ENCODE measurements at places on chromosomes 7 and 10. TPM values are rescaled to one million over a fixed set of nuclear protein-coding genes. Genes with fewer than 3 reads are reported as not detected.

ANKRD61 gene
- total RNA-seq, result not detected

MLXIPL gene
- 11.1 TPM for total RNA-seq

TCTN3 gene
- total RNA-seq, result 29.0 TPM

DNA sequence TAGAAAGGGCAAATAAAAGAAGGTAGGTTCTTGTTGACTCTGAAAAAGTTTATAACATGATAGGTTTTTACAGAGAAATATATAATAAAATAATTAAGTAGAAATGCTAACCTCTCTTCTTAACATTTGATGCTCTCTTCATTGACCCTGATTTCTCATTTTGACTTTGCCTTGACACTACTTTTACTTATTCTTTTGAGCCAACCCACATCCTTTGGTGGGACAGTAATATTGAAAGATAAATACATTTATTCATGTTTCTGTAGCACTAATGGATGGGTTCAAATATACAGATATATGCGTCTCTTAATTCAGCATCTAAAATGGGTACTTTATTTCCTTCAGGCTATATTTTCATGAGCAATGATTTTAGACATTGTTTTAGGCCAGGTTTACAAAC is 34.4 kb downstream of the DDC start:
- DNase-seq, result no peak

DNA sequence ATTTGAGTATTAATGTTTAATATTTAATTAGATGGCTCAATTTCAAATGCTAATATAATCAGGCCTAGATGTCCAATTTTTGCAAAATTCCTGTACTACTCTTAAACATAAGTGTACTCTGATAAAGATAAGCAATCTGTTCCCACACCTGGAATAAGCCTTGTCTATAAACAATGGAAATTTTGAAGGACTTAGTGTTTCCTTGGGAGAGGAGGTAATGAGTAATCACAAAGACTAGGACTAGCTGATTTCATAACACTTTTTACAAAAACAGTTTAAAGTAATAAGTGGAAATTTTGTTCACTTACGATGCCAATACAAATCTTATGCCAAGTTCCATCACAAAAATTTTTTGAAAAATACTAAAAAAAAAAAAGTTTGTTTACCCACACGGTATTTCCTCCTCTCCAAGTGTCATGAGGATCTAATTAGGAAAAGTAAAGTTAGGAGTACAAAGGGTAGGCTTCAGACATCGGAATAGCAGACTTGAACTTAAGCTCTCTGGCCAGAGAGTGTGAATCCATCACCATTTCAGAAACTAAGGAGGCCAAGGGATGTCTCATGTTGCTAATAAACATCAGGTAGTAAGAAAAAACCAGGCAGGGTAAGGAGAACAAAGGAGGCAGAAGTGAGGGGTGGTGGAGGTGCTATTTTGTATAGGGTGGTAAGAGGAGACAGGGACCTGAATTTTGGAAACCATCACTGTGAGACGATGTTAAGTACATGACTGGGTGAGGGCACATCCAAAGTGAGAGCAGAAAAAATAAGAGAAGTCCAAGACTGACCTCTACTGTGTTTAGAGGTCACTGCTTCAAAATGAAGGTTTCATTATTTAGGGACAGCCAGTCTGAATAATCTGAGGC is 61.3 kb downstream of the RAPGEF5 start:
- DNase-seq, result no peak

DNA sequence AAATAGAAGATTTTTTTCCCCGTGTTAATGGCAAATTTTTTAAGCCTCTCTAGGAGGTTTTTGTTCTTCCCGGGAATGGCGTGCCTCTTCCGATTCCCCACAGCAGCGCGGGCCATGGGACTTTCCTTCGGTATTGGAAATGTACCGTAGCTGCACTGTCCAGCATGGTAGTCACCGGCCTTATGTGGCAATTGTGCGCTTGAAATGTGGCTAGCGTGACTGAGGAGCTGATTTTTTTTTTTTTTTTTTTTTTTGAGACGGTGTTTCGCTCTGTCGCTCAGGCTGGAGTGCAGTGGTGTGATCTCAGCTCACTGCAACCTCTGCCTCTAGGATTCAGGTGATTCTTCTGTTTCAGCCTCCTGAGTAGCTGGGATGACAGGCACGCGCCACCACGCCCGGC is 938 bp upstream of the TCTN3 start:
- DNase-seq, result no peak

DNA sequence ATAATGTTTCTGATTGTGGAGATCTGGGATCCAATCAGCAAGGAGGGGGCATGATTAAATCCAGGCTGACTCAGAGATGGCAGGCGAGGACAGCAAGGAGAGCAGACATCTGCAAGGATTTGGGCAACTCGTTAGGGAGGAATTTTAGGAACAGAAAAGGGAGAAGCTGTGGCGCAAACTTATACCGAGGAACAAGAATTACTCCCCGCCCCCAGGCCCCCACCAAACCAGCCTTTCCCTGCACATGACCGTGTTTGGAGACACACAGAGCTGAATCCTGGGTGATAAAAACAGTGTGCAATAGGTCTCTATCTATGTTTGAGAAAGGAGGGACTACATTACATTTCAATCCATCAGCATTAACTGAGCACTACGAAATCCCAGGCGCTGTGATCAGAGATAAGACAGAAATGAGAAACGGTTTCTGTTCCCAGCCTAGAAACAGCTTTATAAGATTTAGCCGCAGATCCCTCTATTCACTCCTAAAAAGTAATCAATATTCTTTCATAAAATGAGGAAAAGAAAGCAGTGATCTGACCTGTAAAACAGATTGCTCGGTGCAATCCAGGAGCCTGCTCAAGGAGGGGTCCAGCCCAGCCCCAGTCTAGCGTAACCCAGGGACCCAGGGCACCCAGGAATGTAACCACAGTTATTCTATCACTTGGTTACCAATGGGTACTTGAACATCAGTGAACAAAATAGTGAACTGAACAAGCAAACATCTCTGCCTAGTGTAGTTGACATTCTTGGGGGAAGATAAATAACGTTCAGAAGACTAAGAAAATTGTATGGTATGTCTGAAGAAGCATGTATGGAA is 37.2 kb upstream of the RAPGEF5 start:
- DNase-seq, result no peak

DNA sequence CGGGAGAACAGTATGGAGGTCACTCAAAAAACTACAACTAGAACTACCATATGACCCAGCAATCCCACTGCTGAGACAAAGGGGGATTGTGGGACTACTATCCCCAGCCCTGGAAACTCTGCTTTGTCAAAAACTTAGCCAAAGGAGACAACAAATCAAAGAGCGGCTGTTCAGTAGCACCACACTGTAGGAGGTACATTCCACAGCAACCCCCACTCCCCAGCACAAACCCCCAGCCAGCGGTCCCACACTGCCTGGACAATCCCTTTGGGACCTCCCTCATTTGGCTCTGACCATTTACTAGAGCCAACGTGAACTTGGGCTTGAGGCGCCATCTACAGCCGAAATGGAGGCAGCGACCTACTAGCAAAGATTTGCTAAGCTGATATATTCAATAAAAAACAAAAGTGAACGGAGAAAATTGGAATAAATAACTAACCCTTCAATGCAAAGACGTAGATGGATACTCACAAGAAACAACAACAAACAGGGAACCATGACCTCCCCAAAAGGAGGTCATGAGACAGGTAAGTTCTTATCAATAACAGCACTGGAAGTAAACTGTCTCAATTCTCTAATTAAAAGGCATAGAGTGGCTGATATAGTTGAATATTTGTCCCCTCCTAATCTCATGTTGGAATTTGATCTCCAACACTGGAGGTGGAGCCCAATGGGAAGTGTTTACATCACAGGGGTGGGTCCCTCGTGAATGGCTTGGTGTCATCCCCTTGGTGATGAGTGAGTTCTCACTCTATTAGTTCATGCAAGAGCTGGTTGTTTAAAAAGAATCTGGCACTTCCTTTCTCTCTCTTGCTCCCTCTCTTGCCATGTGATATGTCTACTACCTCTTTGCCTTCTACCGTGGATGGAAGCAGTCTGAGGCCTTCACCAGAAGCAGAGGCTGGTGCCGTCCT is 119.0 kb upstream of the KCNMA1 start:
- DNase-seq, result no peak

DNA sequence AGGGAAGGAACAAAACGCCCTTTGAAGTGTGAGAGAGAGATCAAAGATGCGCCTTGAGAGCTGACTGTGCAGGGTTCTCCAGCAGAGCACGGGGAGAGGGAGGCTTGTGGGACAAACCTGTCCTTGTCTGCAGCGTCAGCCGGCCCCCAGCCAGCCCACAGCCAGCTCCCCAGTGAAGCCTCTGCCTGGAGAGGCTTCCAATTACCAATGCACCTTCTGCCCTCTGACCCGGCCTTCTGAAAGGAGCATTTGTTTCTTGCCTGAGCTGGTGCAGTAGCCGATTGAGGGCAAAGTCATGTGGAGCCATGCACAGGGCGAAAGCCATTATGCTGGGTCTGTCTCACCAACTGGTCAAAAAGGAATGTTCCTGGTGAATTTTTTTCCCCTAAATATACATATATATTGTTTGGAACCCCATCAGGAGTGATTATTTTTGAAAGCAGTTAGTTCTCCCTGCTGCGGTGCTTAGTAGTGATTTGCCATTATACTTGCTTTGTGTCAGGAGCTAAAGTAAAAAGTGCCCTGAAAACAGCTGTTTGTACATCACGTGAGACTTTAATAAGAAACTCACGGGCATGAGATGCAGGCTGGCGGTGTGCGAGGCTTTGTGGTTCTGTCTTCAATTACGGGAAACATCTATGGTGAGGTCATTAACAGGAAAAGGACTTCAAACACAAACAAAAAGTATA is 268.6 kb downstream of the KLF6 start:
- no peak for DNase-seq

DNA sequence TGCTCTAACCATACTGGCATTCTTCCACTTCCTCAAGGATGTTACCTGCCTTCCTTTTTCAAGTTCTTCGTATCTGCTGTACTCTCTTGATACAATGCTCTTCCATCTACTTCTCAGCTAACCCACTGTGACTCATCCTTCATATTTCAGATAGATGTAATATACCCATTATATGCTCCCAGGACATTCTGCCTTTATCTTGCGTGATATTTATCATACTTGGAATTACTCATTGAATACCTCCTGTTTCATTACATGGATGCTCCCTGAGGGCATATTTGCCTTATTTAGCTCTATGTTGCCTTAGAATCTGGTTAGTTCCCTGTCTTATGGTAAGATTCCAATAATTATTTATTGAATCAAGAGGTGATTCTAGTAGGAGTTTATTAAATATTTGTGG is 706.4 kb downstream of the SORCS3 start:
- no peak for DNase-seq

GRCh38 chr7:82430500-82431465 is 12.8 kb downstream of the CACNA2D1 start:
- no peak for DNase-seq
